ENCODE measurements at places on chromosomes 6 and 20. TPM values are rescaled to one million over a fixed set of nuclear protein-coding genes. Genes with fewer than 3 reads are reported as not detected.
A peak's percentile ranks its signal among the peaks of the same experiment; 100 is the strongest.

Gene TMC2
- not detected for total RNA-seq

Gene METTL24
- total RNA-seq, result not detected

Gene BACH2
- total RNA-seq, result 11.0 TPM

Gene CGA
- total RNA-seq, result not detected

Gene EDN3
- total RNA-seq, result 0.16 TPM

Gene B3GALT4
- 1.0 TPM for total RNA-seq

Gene PCK1
- 3.2 TPM for total RNA-seq

Gene HLA-G
- total RNA-seq, result not detected

Gene SRMS
- not detected for total RNA-seq

Gene RNGTT
- 11.3 TPM for total RNA-seq

Gene THEMIS
- 0.10 TPM for total RNA-seq

DNA sequence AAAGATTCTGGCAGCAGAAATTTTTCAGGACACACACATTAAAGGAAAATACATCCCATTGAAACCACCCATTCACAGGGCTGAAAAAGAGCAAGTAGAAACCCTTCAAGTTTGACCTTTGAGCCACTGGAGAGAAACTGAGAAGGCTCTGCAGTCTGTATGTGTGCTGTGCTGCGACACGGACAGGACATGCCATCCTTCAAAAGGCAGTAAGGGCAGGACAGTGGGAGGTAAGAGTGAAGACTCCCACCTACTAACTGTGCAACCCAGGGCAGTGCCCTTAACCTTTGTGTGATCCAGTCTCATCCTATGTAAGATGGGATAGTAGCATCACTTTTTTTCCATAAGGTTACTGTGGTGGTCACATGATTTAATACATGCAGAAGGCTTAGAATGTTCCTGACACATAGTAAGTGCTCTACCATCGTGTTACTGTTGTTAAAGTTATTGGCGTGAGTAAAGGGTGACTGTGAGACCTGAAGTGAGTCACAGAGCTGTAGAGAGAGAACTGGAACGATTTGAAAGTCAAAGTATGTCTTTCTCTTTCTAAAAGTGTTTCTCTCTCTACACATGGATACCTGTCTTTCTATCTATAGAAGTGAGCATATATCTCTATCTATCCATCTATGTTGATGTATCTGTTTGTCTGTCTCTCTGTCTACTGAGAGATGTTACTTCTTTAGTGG lies 153.7 kb upstream of the OLIG3 start:
- no peaks in the 10 kb centered on the region for H3K36me3 ChIP-seq
- no peak for DNase-seq
- H3K27me3 ChIP-seq, result no peaks in the 10 kb centered on the region
- H3K27ac ChIP-seq, result no peak overlapping the region

DNA sequence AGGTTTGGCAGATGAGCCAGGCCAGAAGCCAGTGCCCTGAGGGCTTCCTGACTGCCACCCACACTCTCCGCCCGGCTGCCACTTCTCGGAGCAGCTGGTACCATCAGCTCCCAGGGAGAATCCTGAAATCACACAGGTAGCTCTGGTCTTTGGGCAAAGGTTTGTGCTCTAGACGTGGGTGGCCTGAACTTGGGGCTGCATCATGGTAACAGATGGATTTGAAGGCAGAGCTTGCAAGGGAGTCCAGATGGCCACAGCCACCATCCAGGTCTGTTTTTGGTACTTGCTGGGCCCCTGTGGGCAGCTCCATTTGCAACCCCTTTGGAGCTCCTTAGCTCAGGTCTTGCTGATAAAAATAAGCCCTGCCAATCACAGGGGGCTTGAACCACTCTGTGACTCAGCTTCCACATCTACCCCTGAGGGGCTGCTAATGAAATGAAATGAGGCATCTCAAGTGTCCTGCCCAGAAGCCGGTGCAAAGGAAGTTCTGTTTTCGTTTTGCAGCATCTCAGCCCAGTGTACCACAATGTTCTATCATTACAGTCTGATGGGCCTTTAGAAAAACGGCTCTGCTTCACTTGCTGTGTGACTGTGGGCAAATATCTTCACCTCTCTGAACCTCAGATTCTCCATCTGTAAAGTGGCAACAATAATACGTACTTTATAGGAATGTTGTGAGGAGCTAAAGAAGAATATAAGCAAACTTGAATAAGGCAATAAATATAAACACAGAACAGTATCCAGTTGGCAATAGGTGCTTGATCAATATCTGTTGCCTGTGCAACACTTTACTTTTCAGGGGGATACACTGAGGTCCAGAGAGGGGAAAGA lies 25.1 kb upstream of the CDH22 start:
- no peaks in the 10 kb centered on the region for H3K27me3 ChIP-seq
- peak overlapping the region; percentile 43 for H3K27ac ChIP-seq
- no peak overlapping the region for H3K4me3 ChIP-seq
- DNase-seq, result peak; percentile 48
- H3K4me1 ChIP-seq, result peaks cover 10% of the 10 kb centered on the region

- no peak for DNase-seq
- H3K4me3 ChIP-seq, result no peak overlapping the region
- H3K27ac ChIP-seq, result peak overlapping the region; percentile 95
Observed at GRCh38 chr6:160353950-160354496, 5.8 kb downstream of the SLC22A3 start.

DNA sequence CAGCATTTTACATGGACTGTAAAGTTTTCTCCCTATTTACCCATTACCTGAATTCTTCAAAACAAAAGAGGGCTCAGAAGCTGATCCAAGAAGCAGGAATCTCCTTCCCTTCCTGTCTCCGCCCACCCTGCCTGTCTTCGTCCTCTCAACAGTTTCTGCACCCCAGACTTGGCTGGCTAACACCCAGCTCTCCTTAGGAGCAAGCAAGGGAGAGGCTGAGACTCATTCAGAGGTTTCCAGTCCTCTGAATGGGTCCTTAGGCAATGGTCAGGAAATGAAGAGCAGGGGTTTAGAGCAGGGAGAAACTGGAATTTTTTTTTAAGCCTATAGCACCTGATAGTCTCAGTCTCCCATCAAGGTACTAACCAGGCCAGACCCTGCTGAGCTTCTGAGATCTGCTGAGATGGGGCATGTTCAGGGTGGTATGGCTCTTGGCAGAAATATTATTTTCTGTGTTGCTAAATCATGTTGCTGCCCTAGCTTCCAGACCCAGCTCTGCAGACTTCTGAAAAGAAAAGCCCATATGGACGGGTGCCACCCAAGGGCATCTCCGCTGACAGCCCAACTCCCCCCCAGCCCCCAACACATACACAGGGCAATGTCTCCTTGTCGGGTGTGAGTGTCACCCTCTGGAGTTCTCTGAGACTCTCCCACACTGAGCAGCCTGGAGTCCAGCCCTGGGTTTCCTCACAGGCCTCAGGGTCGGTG lies 74.6 kb upstream of the CD93 start:
- H3K27ac ChIP-seq, result peak overlapping the region; percentile 83
- H3K4me3 ChIP-seq, result no peak overlapping the region
- no peaks in the 10 kb centered on the region for H3K27me3 ChIP-seq
- no peak for DNase-seq
- H3K36me3 ChIP-seq, result no peaks in the 10 kb centered on the region

GRCh38 chr20:41617059-41617901 lies 897 bp downstream of the CHD6 start:
- H3K4me1 ChIP-seq, result peaks cover 43% of the 10 kb centered on the region
- DNase-seq, result peak; percentile 7

DNA sequence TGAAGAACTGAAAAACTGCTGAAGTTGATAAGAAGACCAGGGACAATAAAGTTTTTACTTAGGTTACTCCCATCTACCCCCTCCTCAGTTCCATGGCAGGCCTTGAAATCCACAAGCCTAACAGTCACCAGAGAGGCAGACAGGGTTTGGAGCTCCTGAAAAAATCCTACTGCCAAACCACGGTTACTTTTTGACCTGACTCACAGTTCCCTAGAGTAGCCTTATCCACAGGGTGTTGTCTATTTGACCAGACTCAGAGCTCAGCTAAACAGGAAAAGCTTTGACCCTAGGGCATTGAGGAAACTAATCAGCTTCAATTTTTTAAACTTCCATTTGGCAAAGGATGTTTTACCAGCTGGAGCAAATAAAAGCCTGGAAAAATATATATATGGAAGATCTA lies 257.7 kb upstream of the NT5E start:
- H3K27me3 ChIP-seq, result no peaks in the 10 kb centered on the region
- H3K4me1 ChIP-seq, result no peaks in the 10 kb centered on the region
- H3K27ac ChIP-seq, result no peak overlapping the region
- no peaks in the 10 kb centered on the region for H3K36me3 ChIP-seq
- H3K4me3 ChIP-seq, result no peak overlapping the region

- H3K27ac ChIP-seq, result no peak overlapping the region
- H3K36me3 ChIP-seq, result no peaks in the 10 kb centered on the region
- peaks cover 3% of the 10 kb centered on the region for H3K4me1 ChIP-seq
- H3K4me3 ChIP-seq, result no peak overlapping the region
- no peaks in the 10 kb centered on the region for H3K27me3 ChIP-seq
- DNase-seq, result peak; percentile 15
Observed at GRCh38 chr6:41970436-41970846, 28.8 kb upstream of the CCND3 start.

DNA sequence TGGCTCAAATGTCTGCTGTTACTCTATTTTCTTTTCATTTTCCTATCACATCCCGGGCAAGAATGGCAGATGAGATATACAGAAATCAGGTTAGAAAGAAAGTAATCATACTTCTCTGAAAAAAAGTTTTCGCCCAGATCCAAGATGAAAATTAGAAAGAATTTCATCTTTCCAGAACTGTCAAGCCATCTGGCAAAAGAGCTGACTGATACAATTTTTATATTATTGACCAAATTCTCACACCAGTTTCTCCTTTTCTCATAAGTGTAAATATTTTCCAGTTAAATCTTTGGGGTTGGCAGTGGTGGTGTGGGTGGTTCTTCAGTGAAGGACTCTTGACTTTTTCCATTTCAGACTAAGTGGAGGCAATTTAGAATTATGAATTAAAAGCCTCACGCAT lies 371.9 kb downstream of the CD83 start:
- no peak overlapping the region for H3K4me3 ChIP-seq
- no peaks in the 10 kb centered on the region for H3K36me3 ChIP-seq
- DNase-seq, result no peak
- H3K27ac ChIP-seq, result no peak overlapping the region
- H3K27me3 ChIP-seq, result no peaks in the 10 kb centered on the region
- no peaks in the 10 kb centered on the region for H3K4me1 ChIP-seq

- no peak overlapping the region for H3K27ac ChIP-seq
- H3K36me3 ChIP-seq, result peaks cover 65% of the 10 kb centered on the region
- no peaks in the 10 kb centered on the region for H3K4me1 ChIP-seq
Observed at GRCh38 chr20:35048739-35049138, 43.9 kb downstream of the TRPC4AP start.

- H3K4me3 ChIP-seq, result no peak overlapping the region
- H3K36me3 ChIP-seq, result no peaks in the 10 kb centered on the region
Observed at GRCh38 chr20:38870733-38871559, 55.3 kb upstream of the FAM83D start.

DNA sequence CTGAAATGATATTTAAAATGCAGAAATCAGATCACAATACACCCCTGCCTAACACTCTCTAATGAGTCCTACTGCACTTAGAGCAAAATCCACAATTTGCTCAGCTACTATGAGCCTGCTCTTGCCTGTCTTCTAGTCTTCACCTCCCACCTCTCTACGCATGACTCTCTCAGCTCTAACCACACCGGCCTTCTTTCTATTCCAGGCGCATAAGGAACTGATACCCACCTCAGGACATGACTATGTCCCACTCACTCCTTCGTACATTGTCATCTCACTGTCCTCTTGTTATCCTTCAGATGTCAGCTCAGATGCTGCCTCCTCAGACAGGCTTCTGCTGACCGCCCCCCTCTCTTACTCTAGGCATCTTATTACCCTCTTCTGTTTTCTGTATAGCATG lies 201.0 kb upstream of the FLRT3 start:
- no peaks in the 10 kb centered on the region for H3K36me3 ChIP-seq
- no peak overlapping the region for H3K27ac ChIP-seq
- H3K4me3 ChIP-seq, result no peak overlapping the region

GRCh38 chr20:1267809-1268374 lies 1.8 kb downstream of the SNPH start:
- no peaks in the 10 kb centered on the region for H3K36me3 ChIP-seq
- DNase-seq, result no peak
- peaks cover 10% of the 10 kb centered on the region for H3K4me1 ChIP-seq
- no peak overlapping the region for H3K27ac ChIP-seq
- no peak overlapping the region for H3K4me3 ChIP-seq
- no peaks in the 10 kb centered on the region for H3K27me3 ChIP-seq

GRCh38 chr20:2108987-2109386 lies 7.4 kb downstream of the STK35 start:
- H3K4me1 ChIP-seq, result peaks cover 74% of the 10 kb centered on the region
- no peak for DNase-seq
- H3K4me3 ChIP-seq, result no peak overlapping the region
- peak overlapping the region; percentile 64 for H3K27ac ChIP-seq

DNA sequence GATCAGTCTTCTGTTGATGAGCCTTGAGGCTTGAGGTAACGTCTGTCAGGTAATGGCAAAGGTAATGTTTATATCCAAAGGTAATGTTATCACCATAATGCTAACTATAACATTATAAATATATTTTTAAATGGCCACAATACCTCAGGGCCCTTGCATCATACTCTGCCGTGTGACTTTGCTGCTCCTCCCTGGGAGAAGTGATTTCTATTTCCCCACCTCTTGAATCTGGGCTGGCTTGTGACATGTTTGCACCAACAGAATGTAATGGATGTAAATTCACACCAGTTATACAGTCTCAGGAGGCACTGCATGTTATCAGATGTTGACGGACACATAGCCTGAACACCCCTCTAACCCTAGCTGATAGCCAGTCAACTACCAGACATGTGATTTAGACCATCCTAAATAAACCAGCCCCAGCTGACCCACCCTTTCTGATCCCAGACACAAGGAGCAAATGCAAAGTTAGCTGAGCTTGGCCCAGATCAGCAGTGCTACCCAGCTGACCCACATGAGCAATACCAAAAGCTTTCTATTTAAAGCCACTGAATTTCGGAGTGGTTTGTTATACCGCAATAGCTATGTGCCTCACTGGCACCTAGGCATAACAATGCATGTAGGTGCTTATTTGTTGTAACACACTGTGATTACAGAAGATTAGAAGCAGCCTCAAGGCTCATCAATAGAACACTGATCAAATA lies 93.8 kb upstream of the SIRPA start:
- H3K4me3 ChIP-seq, result no peak overlapping the region
- H3K27me3 ChIP-seq, result no peaks in the 10 kb centered on the region
- H3K27ac ChIP-seq, result no peak overlapping the region
- peaks cover 12% of the 10 kb centered on the region for H3K4me1 ChIP-seq
- no peak for DNase-seq

GRCh38 chr6:17169291-17169690 lies 67.4 kb downstream of the STMND1 start:
- H3K27ac ChIP-seq, result peak overlapping the region; percentile 80
- peak overlapping the region; percentile 28 for H3K4me3 ChIP-seq
- H3K27me3 ChIP-seq, result no peaks in the 10 kb centered on the region
- DNase-seq, result peak; percentile 79
